ENCODE measurements at places on chromosomes 11 and 22.

- DNase-seq = no peak
Observed at GRCh38 chr11:66362481-66363147, 8.9 kb downstream of the SLC29A2 start.

GRCh38 chr11:18798799-18799469 is 7.3 kb upstream of the PTPN5 start:
- no peak for DNase-seq

GRCh38 chr11:68313574-68314202 is 1.3 kb downstream of the LRP5 start:
- no peak for DNase-seq

GRCh38 chr11:72799441-72799840 is 5.6 kb upstream of the STARD10 start:
- no peak for DNase-seq

DNA sequence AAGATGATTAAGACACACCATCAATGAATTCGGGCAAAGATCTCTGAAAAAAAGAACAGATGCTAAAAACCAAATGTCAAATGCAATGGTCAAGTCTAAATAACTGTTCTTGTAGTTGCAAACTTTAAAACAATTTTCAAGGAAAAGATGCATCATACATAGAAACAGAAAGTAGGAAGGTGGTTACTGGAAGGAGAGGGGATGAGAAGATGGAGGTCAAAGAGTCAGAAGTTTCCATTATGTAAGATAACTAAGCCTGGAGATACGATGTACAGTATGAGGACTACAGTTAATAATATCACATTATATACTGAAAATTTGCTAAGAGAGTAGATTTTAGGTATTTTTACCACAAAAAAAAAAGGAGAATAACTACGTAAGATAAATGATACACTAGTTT is 27.1 kb downstream of the CWF19L2 start:
- DNase-seq = no peak

DNA sequence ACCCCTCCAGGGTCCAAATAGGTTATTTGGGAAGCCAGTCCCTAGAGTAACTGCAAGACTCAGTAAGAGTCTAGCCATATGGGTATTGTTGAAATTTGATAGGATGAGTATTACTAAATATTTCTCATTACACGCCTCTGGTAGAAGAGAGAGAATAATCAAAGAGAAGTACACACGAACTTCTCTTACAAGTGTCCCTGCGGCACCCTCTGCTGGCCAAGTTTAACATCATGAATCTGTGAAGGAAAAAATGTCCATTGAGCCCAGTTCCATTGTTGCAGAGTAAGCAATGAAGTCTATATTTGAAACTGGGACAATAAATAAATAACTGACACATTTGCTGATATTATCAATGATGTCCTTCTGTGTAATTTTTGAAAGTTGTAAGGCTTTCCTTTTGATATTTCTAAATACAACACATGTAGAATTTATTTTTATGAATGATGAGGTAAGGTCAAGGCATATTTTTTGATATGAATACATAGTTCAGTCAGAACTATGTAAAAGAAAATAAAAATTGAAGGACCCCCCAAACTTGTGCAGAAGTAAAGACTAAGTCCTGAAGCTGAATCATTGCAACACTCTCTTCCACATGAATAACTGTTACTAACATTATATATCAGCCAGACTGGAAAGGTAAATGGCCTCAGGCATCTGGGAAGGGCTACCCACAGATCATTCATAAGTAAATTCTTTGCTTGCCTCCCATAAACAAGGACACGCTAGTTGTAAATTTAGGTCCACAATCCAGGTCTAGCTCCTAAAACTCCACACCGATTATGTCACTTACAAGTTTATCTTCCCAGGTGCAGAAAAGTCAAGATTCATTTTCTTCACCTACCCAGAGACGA is 10.0 kb downstream of the OR51L1 start:
- peak; percentile 42 for DNase-seq

DNA sequence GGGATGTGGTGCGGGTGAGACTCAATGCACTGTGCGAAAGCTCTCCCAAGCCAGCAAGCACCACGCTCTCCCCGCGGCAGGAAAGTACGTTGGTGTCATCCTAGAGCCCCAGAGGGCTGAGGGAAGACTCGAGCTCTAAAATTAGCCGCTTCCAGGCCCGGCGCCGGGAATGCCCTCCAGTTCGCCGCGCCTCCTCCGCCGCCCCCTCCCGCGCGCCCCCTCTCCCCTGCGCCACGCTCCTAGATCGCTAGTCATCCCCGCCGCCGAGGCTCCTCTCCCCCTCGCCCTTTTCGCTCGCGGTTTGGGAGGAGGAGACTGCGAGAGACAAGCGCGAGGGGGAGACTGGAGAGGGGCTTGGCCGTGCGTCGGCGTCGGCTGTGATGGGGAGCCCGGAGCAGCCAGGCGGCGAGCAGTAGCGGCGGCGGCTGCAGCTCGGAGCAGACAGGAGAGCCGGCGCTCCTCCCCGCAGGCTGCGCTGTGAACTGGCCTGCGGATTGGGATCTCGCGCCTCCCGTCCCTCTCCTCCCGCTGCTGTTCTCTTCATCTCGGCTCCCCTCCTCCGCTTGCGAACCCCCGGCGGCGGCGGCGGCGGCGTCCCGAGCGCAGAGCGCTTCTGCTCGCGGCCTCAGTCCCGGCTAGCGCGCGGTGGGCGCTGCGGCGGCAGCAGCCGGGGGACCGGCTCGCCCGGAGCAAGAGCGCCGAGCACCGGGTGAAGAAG is at the start of gene FAT3:
FAT3 (plus strand) TSS at position 412 of the 718 bp plus-strand sequence. CDS start 127,295 bp downstream, outside the sequence.
- no peak for DNase-seq

DNA sequence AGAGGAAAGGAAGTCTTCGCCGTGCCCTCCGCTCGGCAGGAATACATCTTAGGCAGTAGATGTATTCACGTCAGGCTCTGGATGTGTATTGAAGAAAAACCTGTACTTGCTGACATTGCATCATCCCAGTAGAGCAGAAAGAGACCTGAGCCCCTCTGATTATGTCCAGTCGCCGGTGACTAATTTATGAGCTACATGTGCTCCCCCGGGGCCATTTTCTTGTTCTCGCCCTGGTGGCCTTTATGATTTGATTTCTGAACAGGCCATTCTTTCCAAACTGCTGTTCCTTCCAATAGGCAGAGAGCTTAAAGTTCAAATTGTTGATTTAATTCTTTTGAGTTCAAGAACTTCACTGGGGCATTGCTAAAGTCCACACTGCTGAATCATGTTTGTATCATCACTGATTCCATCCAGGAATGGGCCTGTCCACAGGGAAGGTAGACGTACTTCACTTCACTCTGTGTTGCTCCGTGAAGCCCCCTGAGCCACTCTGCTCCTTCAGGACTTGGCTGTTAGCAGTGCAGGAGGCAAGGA is 137.3 kb upstream of the RASSF10 start:
- no peak for DNase-seq

DNA sequence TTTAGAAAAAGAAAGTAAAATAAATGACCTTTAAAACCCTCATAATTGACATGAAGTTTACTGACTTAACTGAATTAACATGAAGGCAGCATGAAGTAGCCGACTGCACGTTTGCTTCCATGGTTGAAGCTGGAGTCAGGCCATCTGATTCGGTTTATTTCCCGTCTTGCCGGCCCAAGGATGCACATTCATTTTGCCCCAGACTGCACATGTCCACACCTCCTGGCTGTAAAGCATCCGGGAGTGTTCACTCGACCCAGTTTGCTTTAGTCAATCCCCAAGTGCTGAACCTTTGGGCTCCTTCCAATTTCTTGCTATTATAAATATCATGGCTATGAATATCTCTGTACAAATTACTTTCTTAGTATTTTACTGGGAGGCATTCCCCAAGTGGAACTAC is 17.7 kb upstream of the TUB start:
- no peak for DNase-seq

GRCh38 chr22:50540381-50540780 is 5.3 kb upstream of the KLHDC7B start:
- DNase-seq = no peak

GRCh38 chr22:50684986-50685385 is 12.4 kb downstream of the SHANK3 start:
- DNase-seq = no peak

GRCh38 chr11:88431675-88432341 is 94.3 kb upstream of the CTSC start:
- no peak for DNase-seq

GRCh38 chr22:46463435-46464227 is 73.8 kb downstream of the CELSR1 start:
- no peak for DNase-seq

GRCh38 chr22:19872779-19873137 is 18.1 kb upstream of the GNB1L start:
- DNase-seq = no peak

DNA sequence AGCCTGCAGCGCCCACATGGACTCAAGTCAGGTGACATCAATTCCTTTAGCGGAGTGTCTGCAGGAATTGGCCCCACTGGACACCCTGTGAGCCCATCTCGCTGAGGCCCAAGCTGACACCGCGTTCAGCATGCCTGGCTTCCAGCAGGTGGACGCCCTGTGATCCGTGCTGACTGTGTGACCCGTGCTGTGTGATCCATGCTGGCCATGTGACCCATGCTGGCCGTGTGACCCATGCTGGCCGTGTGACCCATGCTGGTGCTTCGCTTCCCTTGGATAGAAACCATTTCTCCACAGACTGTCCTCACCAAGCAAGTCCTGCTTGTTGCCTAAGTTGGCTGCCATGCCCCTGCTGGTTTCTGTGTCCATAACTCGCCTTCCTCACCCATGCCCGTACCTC is 392.1 kb downstream of the BRD1 start:
- no peak for DNase-seq

GRCh38 chr11:8801121-8801520 is 109.9 kb upstream of the AKIP1 start:
- DNase-seq = no peak

DNA sequence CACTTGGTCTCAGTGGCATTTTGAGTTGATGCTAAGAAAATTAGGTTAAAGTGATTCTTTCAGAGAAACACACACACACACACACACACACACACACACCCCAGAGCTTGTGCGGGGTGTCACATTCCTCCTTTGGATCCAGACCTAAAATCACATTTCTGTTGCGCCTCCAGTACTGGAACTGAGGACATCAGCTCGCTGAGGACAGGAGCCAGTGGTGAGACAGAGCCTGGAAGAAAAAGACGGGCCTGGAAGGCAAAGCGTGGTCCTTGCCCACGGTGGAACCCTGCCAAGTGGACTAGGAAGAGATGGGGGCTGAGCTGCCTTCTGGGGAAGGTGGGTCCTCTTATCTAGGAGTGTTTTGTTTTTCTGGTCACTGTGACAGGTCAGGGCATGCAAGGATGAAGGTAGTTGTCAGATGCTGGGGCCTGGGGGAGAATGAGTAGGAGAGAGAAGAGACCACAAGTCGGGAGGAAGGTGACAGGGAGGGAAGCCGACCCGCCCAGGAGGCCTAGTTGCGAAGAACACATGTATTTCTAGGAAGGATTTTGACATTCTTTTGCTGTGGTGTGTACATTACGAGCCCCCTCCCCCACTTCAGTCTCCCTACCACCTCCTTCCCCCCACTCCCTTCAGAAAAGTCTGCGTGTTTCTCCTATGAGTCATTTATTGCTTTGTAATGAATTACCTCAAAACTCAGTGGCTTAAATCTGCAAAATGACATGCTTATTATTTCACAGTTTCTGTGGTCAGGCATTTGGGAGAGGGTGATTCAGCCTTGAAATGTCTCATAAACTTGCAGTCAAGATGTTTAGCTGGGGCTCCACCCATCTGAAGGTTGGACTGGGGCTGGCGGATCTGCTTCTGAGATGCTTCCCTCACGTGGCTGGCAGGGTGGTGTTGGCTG is 4.8 kb upstream of the ELFN2 start:
- peak; percentile 61 for DNase-seq

DNA sequence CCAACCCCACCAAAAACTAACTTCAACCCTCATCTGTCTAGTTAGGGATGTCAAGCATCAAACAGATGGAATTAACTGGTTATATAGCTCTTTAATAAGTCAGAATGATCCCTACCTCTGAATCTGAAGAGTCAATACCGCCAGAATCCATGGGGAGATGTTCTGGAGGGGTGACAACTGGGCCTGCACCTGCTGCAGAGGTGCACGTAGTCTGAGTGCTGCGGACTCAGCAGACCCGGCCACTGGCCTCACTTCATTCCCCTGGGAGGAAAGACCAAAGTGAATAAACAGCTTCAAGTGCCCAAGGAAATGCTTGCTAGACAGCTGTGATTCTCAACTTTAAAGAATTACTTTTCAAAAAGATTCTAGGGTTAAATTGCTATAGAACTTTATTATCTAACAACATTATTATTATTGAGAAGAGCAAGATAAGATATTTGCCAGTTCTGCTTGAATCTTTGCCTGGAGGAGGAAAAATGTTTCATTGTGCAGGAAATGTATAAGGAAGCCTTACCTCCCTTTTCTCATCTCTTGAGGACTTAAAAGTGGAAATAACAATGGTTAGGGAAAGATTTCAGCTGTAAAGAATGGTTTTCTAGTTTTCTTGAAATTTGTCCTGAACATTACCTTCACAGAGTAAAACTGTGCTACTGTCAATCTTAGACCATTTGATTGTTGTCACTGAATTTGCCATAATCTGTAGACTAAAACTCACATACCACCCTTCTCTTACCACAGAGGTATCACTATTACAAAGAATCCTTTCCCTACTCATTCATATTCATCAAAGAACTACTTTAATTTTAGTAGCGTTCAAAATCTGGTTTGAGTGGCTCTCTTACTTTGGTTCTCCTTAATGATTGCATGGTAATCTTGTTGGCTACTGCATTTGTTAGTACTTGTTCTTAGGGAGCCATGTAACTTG is 4.2 kb downstream of the XBP1 start:
- DNase-seq = no peak

DNA sequence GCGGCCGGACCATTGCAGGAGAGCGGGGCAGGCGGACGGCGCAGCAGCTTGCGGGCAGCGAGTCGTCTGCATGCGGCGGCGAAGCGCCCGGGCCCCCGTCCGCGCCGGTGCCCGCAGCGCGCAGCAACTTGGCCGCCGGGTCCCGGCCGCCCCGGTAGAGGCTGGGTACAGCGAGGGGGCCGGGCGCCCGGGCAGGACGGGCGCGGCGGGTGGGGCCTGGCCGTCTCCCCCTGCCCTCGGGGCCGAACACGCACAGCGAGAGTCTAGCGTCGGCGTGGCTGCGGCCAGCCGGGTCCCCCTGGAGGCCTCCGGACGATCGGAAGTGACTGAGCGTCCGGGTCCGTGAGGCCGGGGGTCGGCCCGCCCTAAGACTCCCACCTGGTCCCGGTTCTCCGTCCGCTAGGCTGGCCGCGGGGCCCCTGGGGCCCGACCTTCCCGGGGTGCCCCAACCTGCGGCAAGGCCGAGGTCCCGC is 775 bp upstream of the TRABD start:
- no peak for DNase-seq

GRCh38 chr22:45976254-45977002 is 534 bp downstream of the WNT7B start:
- no peak for DNase-seq

- peak; percentile 67 for DNase-seq
Observed at GRCh38 chr11:19380375-19380774, 139.6 kb upstream of the E2F8 start.

Measured in SW 1271 (cell line).